ENCODE measurements at places on chromosomes 16 and 17.

GRCh38 chr16:86156155-86156554, 257.2 kb downstream of the IRF8 start:
- no peak for DNase-seq

DNA sequence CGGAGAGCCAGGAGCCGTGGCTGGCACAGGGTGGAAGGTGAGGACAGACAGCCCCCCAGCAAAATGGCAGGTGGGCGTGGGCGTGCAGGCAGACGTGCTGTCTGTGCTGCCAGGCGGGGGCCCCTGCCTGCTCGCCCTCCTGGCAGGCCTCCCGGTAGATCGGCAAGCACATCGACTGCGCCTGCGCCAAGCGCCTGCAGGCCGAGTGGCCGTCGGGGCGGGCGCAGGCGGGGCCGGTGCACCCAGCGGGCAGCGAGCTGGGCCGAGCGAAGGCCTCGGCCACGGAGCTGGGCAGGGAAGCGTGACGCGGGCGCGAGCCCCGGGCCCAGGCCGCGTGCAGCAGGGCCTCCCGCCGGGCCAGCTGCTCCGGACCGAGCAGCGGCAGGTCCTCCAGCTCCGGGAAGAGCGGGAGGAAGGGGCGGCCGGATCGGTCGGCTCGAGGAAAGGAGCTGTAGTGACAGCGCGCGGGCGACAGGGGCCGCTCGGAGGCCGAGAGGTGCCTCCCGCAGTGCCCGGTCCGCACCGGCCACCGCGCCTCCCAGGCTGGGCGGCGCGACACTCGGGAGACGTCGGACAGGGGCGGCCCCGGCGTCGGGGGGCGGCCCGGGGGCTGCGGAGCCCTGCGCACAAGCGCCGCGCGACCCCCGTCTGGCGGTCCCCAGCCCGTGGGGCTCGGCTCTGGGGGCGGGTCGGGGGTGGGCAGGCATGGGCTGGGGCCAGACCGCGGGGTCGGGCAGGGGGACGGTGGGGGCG, 16.9 kb downstream of the GRIN2C start:
- DNase-seq = peak; percentile 71

GRCh38 chr16:84557504-84557903, 53.0 kb upstream of the MEAK7 start:
- DNase-seq = no peak

- DNase-seq = no peak
Observed at GRCh38 chr17:68580236-68580770, 20.9 kb downstream of the FAM20A start.

GRCh38 chr16:67995423-67995822, 3.9 kb downstream of the DPEP2 start:
- peak; percentile 46 for DNase-seq

Measured in erythroblast (primary cell).